ENCODE measurements at places on chromosomes 2 and 18.

GRCh38 chr18:44682201-44682870 is 1.6 kb downstream of the SETBP1 start:
- DNase-seq = no peak

GRCh38 chr2:12624905-12625598 is 91.7 kb upstream of the TRIB2 start:
- DNase-seq = no peak

DNA sequence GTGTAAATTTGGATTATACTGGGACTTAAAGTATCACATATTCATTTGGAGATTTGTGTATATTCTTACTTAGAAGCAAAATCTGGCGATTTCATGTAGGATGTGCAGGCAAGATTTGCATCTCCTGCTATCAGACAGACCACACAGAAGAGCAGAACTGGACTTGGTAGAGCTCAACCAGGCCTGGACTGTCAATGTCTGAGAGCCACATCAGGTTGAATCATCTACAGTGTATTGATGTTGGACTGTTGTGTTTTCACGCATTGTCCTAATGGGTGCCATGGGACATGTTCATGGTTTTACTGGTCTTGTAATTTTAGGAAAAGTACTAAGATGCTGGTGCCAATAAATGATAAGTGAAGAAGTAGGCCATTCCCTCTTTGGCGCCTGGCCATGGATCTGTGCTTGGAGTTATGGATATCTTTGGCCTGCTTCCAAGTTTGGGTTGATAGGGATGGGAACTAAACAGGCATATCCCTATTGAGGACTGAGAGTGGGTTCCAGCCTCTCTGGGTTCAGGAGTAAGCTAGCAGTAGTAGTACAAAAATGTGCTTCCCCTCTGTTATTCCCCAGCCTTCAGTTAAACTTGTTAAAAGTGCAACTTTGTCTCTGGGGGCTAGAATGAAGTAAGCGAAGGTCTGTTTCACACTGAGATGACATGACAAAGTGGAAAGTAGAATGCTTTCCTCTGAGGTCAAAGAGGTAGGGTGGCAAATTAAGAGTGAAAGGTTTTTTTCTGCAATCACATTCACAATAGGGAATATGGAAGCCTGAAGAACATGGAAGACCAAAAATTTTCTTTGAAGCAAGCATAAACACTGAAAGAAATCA is 49.2 kb upstream of the NEMP2 start:
- DNase-seq = no peak

- DNase-seq = no peak
These were observed 53.6 kb upstream of the RNF152 start for GRCh38 chr18:61946449-61946848.

GRCh38 chr18:35083174-35083712 is 42.0 kb downstream of the MAPRE2 start:
- no peak for DNase-seq

DNA sequence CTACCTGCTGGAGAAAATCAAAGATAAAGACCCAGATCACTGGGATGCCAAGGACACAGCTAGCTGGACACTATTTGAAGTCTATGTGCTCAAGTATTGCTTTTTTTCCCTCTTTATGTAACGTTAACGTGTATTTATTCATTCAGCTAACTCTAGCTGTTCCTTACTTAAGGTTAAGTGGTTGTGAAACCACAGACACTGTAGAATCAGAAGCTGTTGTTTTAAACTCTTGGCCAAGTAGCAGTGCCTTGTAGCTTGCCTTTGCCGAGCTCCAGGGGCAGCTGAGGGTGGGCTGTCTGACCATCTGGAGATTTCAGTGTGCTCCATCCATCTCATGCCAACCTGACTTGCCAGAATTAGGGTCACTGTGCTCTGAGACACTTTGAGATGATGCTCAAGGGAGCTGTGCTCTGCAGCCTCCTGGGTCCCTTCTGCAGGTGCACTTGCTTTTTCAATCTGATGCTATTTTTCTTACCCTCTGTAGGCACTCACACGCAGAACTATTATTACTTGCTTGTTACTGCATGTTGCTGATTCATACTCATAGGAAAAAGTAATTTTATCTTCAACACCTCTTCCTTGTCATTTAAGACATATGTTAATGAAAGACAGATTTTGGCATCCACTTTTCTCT is 116.2 kb downstream of the METTL8 start:
- no peak for DNase-seq

- DNase-seq = no peak
These were observed 60.8 kb upstream of the PGAP1 start for GRCh38 chr2:196987298-196987648.

- DNase-seq = no peak
These were observed 732.2 kb downstream of the SOCS6 start for GRCh38 chr18:71021030-71021362.

- DNase-seq = no peak
These were observed 55.3 kb upstream of the REL start for GRCh38 chr2:60826111-60826510.

- no peak for DNase-seq
These were observed 55.0 kb downstream of the KIF1A start for GRCh38 chr2:240765007-240765406.

- no peak for DNase-seq
These were observed 65.4 kb downstream of the EIF2AK3 start for GRCh38 chr2:88561646-88562388.

DNA sequence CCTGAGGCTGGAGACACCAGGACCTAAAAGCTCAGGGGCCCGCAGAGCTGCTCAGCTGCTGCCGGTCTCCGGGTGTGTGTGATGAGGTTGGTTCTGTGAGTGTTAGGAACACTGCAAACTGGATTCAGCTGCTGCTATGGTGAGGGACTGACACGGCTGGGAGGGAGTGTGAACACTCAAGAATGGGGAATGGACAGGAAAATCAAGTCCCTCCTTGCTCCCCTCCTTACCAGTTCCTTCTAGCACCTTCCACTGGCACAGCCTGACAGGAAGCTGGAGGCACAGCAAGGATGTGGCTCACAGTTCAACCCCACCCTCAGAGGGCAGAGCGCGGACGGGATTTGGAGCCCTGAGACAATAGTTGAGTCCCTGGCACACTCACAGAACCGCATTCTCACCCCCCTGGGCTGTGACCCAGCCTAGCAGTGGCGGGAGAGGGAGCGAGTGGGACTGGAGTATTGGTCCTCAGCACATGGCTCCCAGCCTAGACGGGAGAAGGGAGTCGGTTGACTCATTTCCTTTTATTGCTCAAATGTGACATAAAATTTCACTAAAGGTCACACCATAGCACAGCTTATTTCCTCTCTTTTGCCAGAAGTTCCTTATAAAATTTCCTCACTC is 42.5 kb downstream of the LRRC30 start:
- no peak for DNase-seq

DNA sequence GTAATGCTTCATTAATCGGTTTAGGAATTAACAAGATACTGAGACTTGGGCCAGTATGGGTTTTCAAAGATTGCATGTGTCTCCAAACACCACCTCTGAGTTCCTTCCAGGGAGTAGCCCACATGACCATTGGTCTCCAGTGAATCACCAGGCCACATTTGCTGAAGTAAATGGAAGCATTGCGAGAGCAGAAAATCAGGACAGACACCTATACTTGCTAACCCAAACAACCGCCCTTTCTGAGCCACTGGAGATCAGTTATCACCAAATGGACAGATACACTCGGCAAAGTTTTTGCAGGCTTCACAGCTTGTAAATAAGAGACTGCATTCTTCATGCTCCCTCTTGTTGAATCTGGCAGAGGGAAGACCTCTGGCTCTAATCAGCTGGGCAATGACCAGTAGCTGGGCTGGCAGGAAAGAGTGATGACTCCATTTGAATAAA is 40.9 kb downstream of the GATA6 start:
- no peak for DNase-seq

DNA sequence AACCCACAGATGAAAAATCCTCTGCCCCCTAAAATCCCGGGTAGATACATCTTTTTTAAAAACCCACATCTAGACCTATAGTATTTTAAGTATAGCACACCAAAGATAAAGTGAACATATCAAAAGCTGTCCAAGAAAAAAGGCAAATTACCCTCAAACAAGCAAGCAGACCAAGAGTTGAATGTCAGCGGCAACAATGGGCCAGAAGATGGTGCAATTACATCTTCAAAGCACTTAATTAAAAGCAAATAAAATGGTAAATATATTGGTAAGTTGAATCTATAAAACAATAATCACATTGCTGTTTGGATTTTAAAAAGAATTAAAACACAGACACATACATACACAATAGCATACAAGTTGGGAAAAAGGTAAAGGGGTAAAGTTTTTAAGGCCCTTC is 98.5 kb downstream of the MYOM1 start:
- DNase-seq = no peak

- DNase-seq = no peak
These were observed 142.4 kb downstream of the NEDD4L start for GRCh38 chr18:58186258-58186948.

DNA sequence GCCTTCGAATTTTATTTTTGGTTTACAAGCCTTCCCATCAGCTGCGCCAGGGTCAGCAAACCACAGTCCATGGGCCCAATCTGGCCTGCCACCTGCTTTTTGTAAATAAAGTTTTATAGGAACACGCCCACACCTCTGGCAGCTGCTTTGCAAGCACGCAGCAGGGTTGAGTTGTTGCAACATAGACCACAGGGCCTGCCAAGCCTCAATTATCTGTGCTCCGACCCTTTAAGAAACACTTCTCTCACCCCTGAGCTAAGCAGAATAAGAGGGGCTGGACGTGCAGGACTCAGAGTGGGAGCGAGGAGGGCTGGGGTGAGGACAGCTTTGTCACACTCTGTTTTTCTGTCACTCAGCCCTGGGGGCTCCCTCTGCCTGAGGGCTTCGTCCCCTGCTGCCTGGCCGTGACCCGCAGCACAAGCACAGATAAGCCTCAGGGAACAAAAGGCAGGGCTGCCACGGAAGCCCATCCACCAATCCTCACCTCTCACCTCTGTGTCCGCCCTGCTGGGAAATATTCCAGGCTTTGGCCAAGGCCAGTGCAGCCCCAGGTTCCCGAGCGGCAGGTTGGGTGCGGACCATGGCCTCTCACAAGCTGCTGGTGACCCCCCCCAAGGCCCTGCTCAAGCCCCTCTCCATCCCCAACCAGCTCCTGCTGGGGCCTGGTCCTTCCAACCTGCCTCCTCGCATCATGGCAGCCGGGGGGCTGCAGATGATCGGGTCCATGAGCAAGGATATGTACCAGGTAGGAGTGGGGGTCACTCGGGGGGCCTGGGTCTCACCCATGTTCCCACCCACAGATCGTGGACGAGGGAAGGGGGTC is at the start of gene AGXT:
AGXT (plus strand) TSS at position 539 of the 823 bp plus-strand sequence; CDS start at position 581, 42 bp downstream.
- DNase-seq = no peak

DNA sequence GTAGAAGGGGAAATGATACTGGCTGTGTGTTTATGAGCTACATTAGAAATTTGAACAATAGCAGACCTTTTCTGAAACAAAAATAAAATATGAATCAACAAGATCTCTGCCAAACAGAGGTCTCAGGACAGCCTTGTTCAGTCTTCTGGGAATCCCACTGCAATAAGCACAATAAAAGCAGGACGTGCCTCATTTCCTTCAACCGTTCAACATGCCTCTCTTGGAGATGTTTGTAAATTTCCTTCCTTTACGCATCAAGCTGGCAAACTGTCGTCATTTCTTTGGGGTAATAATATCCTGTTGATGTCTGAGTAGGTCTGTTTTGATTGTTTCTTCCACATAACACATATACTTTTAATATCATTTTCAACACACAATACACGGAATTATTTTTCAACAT is 77.2 kb downstream of the TCF4 start:
- no peak for DNase-seq

DNA sequence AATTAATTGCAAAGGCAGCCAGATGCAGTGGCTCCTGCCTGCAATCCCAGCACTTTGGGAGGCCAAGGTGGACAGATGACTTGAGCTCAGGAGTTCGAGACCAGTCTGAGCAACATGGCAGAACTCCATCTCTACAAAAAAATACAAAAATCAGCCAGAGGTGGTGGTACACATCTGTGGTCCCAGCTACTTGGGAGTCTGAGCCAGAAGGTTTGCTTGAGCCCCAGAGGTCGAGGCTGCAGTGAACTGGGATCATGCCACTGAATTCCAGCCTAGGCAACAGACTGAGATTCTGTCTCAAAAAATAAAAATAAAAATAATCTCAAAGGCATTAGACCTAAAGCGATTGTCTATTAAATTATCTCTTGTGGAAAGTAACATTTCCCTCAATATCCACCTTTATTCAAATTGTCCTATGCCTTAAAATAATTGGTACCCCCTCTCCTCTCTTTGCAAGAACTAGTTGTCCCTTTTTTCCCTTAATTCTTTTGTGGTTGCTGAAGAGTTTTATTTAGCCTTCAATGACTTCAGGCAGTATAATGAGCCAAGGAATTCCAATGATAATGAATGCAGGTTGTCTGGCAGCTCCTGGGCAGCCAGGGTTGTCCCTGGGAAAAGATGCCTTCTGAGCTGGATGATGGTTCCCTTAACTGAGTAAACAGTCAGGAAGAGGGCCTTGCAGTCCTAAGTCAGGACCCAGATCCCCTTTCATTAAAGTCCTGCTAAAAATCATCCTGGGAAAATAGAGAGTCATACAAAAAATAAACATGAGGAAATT is 32.2 kb downstream of the GPR75 start:
- DNase-seq = no peak

GRCh38 chr18:22093731-22094357 is 75.5 kb upstream of the GATA6 start:
- DNase-seq = no peak

GRCh38 chr2:41998186-41999127 is 49.4 kb upstream of the PKDCC start:
- DNase-seq = no peak

- no peak for DNase-seq
These were observed 570.3 kb downstream of the FBXO15 start for GRCh38 chr18:73577365-73577764.

GRCh38 chr18:46072959-46073358 is 899 bp upstream of the PSTPIP2 start:
- DNase-seq = no peak

DNA sequence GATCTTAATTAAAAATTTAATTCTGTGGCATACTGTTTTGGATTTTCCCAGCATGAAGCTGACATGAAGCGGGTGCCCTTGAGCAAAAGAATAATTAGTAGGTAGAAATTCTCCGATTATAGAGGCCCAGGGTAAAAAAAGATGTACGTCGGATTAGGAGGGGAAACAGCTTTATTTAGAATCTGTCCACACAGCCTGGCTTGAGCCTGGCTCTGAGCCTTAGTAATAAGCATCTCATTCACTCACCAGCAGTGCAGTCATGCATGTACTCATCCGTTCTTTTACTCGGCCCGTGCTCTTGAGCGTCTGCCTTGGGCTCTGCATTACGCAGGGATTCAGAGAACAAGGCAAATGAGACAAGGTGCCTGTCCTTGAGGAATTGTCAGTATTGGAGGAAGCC is 219.3 kb downstream of the AGAP1 start:
- DNase-seq = no peak

Measured in T-helper 2 cell treated with Interferon-gamma antibody and Interleukin-4, amounts not matched to agents 5 μg/mL and 100 μg/mL, for 36 hours (primary cell).